ENCODE measurements at places on chromosomes 2 and 18.

DNA sequence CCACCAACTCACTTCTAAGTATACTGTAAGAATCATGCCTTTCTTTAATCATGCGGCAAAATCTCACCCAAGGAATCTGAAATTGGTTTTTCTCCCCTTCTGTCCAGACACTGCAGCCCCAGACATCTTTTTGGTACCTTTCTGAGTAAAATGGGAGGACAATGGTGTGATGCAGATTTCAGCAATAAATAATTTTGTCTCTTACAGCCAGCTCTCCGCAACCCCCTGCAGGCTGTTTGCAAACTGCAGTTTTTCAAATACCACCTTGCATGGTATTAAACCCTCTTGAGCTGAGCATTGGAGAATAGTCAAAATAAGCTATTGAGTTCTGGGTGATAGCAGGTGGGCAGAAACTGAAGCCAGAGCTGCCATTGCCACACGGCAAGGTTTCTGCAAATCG lies 32.2 kb downstream of the GPR39 start:
- peak; percentile 35 for DNase-seq

DNA sequence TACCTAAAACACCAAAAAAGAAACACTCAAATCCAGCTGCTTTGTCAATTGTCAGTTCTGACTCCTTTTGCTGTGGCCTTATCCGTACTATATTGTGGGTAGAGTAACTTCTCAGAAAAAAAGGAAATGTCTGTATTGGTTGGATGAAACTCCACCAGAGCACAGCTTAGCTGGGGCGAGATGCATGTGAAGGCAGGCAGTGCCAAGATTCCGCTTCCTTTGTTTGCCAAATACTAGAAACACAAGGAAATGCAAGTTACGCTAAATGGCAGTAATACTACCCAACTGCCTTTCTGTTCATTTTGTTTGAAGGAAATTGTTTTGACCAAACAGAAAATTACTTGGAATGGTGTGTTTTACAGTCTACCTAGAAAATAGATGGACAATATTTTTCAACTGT lies 10.0 kb downstream of the KLF11 start:
- DNase-seq: no peak

GRCh38 chr18:58095222-58095621 lies 51.2 kb downstream of the NEDD4L start:
- DNase-seq: no peak

- no peak for DNase-seq
Observed at GRCh38 chr2:64637931-64638330, 15.8 kb downstream of the SERTAD2 start.

GRCh38 chr2:238285653-238286082 lies 2.7 kb downstream of the PER2 start:
- peak; percentile 45 for DNase-seq

GRCh38 chr18:10062302-10063300 lies 148.8 kb downstream of the VAPA start:
- no peak for DNase-seq

DNA sequence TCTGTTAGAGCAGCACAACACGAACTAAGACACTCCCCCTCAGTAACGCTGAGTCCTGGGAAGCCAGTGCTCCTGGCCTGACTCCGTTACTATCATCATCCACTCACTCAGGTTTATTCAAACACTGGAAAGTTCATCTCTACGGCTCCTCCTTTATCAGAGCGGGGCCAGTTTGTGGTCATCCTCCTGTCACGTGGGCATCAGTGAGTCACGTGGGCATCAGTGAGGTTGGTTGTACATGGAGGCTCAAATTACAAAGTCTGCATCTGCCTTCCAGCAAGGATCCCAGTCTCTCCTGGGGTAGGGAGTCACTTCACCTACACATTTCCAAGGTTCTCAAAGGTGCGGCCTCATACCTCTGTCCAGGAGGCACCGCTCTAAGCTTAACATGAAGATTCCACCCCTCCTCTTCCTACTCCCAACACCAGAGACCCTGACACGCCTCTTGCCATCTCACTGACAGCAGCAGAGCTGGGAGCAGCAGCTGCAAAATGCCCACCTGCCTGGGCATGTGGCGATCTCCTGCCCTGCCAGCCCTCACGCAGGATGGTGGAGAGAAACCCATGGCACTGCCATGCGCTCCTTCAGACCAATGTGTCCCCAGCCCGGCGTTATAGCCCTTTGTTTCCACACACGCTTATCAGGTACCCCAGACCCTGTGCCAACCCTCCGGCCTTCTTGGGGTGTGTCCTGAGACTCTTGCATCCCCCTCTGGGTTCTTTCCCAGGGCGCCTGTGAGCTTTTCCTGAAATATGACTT lies 99.2 kb upstream of the PTPRM start:
- DNase-seq: no peak

DNA sequence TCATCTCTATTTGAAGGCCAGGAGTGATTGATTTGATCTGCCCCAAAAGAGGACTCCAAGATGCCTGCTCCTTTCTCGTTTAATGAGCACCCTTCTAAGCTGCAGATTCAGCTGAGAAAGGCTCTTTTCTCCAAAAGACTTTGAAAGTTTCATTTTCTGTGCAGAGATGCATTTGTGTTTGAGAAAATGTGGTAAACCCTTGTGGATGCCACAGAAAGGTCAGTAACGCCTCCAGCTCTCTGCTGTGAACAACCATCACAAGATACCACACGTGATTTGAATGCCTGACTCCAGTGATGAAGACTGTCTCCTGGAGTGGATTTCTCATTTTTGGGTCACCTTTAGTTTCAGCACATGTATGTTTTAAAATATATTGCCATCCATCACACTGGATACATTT lies 35.0 kb upstream of the CCDC85A start:
- DNase-seq: no peak

- no peak for DNase-seq
Observed at GRCh38 chr2:224984637-224985036, 57.6 kb downstream of the DOCK10 start.

DNA sequence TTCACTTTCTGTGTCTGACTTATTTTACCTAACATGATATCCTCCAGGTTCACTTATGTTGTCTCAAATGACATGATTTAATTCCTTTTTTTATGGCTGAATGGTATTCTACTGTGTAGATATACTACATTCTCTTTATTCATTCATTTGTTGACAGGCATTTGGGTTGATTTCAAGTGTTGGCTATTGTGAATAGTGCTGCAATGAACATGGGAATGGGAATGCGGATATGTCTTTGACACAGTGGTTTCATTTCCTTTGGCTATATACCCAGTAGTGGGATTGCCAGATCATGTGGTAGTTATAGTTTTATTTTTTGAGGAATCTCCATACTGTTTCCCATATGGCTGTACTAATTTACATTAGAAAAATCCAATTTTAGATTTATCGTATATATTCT lies 195.4 kb upstream of the KLHL14 start:
- DNase-seq: no peak

DNA sequence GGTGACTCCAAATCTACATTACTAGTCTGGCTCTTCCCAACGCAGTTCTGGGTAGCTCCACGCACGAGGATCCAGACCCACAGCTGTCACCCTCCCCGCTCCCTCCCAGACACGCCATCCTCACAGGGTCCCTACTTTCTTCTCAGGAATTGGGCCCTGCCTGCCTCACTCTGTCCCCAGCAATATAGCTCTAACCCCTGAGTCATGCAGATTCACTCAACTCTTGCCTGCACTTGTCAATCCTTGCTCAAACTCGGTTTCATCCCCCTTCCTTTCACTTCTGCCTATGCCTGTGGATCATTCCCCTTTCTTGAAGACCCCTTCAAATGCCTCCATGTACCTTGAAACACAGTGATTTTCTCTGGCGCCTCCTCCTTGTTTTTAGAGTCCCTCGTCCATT lies 5.0 kb downstream of the ST8SIA5 start:
- no peak for DNase-seq

DNA sequence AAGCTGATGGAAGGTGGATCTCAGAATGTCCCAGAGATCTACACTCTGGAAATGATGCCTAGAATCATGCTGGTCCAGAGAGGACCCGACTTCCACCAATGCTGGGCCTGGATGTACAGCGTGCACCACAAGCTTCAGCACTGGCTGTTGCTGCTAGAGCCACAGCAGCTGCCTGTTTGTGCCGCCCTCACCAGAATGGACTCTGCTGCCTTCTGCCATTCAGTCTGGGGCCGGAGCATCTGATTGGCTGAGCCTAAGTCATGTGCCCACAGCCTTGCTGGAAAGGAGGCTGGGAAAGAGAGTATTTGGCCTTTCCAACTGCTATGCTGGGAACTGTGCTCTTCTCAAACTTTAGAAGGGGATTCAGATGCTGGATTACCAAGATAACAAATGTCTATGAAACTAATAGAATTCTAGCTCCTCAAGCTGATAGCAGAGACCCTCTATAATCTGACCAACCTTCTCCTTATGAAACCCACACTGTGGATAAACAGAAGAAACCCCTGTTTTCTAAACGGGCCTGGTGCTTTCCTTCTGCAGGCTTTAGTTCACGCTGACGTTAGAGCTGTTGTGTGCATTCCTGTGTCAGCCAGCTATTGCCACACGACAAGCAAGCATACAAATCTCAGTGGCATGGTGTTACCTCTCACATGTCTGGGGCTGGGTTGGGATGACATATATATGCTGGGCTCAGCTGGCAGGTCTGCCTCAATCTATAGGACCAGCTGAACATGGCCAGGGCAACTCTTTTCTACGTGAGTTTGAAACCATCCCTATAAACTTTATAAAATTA lies 4.1 kb upstream of the LOXHD1 start:
- peak; percentile 75 for DNase-seq

DNA sequence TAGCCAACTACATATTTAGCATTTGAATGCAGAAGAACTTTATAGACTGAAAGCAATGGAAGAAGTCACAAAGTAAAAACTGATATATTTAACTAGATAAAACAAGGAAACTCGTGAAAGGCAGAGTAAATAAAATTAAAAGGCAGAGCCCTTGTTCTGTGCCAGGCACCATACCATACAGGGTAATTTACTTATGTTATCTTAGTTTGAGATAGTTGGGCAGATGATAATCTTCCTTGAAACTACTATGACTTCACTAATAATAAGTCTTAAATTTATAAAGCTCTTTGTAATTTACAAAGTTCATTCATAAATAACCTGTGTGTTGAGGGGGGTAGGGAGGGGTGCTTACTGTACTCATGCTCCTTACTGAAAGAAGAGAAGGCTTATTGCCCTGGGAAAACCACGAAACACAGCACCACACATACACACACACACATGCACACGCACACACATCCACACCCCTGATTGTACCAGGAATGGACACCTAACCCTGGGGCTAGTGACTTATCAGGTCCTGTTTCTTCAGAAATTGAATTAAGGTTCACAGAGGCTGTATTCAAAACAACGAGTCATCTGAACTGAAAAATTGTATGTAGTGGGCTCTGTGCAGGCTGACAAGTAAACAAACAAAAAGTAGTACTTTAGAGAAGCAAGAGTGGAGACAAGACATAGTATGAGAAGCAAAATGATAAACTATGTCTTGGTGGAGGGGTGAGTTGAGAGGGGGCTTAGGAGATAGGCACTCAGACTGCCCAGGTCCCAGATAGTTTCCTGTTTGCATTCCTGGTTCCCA lies 38.1 kb downstream of the AGFG1 start:
- no peak for DNase-seq

- no peak for DNase-seq
Observed at GRCh38 chr18:11004951-11005350, 144.4 kb downstream of the PIEZO2 start.

DNA sequence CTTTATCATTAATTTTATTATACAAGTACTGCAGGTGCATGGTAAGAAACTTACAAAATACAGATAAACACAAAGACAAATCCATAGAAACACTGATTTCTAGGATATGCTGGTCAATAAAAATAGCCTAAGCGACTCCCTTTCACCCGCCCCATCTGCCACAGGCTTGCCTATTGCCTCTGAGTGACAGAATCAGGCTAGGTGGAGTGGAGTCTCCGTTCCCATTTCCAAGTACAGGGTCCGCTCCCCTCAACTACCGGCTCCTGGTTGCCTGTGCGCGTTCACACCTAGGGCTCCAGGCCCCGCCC lies 201 bp upstream of the TRAPPC12 start:
- no peak for DNase-seq

DNA sequence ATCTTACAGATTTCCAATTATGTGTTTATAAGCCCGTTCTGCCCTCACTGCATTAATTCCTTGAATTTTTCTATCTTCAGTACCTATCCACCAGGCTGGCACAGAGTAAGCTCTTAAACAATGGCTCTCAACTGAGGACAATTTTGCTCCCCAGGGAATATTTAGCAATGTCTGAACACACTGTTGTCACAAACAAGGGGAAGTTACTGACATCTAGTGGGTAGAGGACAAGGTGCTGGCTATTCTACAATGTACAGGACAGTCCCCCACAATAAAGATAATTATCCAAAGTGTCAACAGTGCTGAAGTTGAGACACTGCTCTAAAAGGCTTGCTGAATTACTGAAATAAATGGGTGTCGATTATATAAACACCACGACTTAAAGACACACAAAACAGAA lies 5.0 kb downstream of the NDUFS1 start:
- no peak for DNase-seq

DNA sequence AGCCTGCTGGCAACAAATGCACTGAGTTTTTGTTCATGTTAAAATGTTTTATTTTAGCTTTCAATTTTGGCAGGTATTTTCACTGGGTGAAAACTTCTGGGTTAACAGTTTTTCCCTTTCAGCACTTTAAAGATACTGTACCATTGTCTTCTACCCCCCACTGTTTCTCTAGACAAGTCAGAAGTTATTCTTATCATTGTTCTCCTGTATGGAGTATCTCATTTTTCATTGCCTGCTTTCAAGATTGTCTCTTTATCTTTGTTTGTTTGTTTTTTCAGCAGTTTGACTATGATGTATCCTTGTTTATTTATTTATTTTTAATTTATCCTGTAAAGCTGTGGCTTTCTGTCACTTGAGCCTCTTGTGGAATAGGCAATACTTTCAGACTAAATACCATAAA lies 277.0 kb downstream of the ICOS start:
- DNase-seq: no peak

GRCh38 chr2:69306822-69307578 lies 80.0 kb downstream of the GFPT1 start:
- DNase-seq: peak; percentile 76

DNA sequence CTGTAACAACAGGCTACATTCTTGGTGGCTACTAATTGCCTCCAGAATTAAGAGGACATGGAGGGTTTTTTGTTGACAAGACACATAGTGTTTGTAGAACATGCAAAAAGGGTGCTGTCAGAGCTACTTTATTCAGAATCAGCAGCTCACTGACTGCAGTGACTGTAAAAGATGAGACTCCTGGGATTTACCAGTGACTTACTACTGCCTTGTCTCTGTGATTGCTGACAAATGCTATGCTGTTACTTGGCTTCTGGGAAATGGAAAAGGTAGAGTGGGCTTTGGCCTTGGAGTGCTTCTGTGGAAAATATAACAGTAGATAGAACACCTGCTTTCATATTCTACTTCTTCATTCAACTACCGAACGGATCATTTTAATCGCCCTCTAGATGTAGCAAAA lies 47.8 kb downstream of the GREB1L start:
- DNase-seq: no peak

DNA sequence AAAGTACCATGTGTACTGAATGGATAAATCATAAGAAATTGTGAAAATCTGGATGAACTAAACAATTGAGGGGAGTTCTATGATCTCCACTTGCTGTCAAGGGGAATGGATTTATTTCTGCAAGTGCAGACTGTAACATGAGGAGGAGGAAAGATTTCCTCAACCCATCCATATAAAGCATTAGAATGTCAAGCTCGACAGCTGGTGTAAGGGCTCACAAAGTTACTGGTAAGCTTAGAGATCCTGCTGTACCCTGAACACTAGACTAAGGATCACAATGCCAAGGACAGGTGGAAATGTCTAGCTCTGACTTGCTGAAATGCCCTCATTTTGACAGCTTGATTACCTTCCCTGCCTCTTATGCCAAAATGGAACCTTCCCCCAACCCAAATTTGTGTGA lies 125.3 kb downstream of the TCF4 start:
- no peak for DNase-seq
